Panc1 (cell line): ENCODE measurements at places on chromosomes 7 and 10.

DNA sequence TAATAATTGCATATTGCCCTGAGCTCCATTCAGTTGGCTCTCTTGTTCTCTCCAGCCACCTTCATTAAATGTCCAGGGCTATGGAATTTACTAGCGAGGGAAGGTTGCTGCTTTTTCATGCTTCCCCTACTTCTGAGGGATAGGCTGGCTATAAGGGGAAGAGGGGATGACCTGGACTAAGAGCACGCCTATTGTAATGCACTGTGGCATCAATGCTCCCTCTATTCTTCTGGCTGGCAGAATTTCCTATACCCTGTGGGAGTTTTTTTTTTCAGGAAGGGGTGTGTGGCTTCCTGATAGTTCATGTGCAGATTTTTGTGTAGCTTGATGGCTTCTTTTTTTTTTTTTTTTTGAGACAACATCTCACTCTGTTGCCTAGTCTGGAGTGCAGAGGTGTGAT is 155.8 kb downstream of the SND1 start:
- no peak for DNase-seq

- DNase-seq = peak; percentile 81
Measured at GRCh38 chr10:95308389-95309302, 17.8 kb upstream of the PDLIM1 start.

- no peak for DNase-seq
Measured at GRCh38 chr10:131271195-131271880, 40.2 kb downstream of the TCERG1L start.

GRCh38 chr7:88398459-88398858 is 91.8 kb upstream of the STEAP4 start:
- DNase-seq = no peak

- DNase-seq = no peak
Measured at GRCh38 chr7:88151119-88151790, 68.6 kb downstream of the SRI start.

- DNase-seq = no peak
Measured at GRCh38 chr10:128125416-128125943, 743 bp downstream of the MKI67 start.

GRCh38 chr7:43260980-43261878 is 148.8 kb downstream of the HECW1 start:
- DNase-seq = peak; percentile 65

DNA sequence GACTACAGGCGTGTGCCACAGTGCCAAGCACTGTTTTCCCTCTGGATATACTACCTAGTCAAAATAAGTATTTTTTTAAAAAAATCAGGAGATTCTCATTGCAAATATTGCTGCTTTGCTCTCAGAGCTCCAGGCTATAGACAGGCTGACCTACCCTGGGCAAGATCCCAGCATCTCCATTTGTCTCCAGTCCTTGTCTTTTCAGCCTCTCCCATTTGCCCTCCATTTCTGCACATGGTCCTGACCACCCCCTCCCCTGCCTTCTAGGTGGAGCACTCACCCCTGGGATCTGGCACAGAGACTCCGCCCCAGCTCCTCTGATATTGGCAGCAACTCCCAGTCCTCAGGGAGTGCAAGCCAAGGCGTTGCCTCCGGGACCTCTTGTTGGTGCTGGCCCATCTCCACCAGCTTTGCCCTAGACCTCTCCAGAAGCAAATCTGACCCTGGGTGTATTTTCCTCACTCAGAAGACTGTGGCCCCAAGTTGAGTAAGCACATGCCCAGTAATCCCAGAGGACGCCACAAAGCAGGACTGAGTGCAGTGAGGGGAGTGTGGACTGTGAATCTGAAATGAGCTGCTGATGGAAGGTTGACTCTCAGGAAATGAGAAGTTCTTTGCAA is 120.6 kb downstream of the MTPAP start:
- DNase-seq = no peak
